ENCODE measurements at places on chromosomes 4 and X.

DNA sequence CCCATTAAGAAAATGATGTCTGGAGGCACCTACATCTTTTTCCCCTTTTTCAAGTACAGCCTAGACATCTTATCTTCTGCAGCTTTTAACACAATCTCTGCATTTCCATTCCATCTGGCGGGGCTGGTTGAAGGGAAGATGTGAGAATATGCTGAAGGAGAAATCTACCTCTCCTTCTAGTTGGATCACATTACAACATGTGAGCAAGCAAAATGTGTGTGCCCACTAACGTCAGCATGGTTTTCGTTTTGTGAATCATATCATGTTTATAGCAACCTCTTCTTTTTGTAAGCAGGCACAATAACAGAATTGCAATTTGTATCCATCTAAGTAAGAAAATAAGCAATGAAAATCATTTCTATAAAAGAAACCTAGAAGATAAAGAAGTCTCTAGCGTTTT is 28.9 kb upstream of the MID1 start:
- no peak for DNase-seq

DNA sequence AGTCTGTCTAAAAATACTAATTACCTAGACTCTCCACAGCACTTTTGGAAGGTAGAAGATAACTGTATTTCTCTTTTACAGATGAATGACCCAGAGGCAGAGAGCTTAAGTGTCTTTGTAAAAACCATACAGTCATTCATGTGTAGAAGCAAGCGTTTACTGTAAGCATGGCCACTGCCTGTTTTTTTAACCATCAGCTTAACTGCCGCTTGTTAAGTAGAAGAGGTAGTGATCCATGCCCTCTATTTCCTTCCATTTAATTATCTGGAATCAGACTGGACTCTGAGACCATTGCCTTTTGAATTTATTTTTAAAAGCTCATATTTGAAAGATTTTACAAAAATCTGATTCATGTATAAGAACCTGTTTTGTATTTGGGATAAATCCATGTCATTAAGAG is 111.2 kb upstream of the TECRL start:
- no peak for DNase-seq

DNA sequence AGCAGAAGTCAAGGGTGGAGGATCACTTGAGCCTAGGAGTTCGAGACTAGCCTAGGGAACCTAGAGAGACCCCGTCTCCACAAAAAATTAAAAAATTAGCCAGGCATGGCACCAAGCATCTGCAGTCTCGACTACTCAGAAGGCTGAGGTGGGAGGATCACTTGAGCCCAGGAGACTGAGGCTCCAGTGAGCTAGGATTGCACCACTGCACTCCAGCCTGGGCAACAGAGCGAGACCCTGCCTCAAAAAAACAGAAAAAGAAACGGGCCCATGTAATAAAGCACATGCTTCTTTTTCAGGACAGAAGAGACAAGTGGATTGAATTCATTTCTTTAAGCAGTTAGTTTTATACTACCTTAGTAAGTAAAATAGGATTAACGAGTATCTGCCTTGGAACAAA is 42.0 kb downstream of the ELOVL6 start:
- no peak for DNase-seq

DNA sequence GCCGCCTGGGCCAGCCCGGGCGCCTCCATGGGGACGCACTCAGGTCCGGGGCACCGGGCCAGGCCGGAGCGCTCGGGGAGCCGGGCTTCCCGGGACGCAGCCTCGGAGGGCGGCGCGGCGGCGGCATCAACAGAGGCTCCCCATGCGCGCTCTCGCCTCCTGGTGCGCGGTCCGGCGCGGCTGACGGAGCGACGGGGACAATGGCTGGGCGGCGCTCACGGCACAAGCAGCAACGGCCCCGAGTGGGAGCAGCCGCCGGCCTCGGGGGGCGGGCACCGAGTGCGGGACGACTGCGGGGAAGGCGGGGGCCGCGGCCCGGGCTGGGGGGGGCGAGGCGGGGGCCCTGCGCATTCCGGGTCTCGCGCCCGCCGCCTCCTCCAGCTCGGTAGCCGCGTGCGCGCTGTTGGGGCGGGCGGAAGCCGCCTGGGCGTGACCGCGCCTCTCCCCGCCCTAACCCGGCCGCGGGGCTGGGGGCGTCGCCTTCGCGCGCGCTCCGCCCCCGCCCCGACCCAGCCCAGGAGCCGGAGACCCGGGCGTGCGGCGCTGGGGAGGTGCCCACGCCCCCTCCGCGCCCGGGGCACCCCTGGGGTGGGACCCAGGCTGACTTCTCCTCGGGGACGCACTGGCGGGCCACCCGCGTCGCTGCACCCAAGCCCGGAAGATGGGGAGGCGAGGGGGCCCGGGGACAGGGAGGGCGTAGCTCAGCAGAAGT is at the start of gene PRKX:
Gene PRKX (minus strand): TSS at position 425 of the 712 bp plus-strand sequence. CDS start 396 bp downstream, at position 29.
- peak; percentile 68 for DNase-seq

- DNase-seq: no peak
Measured at GRCh38 chr4:17511051-17511450, 839 bp downstream of the QDPR start.

- no peak for DNase-seq
Measured at GRCh38 chrX:148600581-148600980, 100.2 kb downstream of the AFF2 start.

GRCh38 chrX:1246816-1247215 is 21.8 kb upstream of the CSF2RA start:
- DNase-seq: peak; percentile 83

DNA sequence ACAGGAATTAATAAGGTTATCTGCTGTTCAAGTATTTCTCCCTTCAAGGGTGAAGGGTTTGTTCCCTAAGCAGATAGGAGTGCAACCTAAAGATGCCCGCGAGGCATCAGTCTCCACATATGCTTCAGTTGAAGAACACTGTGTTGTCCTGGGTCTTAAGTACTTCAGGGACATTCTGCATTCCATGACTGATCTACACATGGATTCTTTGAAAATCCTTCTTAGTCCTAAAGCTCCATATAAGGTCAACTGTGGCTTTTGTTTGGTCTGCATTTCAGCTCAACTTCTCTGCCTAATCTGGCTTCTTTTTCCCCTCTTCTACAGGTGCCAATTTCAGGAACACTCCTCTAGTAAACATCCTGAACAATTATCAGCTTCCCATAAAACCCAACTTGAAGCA is 21.8 kb upstream of the CTSO start:
- no peak for DNase-seq

GRCh38 chr4:61275241-61275640 is 75.1 kb downstream of the ADGRL3 start:
- DNase-seq: no peak

GRCh38 chrX:120014354-120015130 is 62.9 kb downstream of the RHOXF2B start:
- no peak for DNase-seq

DNA sequence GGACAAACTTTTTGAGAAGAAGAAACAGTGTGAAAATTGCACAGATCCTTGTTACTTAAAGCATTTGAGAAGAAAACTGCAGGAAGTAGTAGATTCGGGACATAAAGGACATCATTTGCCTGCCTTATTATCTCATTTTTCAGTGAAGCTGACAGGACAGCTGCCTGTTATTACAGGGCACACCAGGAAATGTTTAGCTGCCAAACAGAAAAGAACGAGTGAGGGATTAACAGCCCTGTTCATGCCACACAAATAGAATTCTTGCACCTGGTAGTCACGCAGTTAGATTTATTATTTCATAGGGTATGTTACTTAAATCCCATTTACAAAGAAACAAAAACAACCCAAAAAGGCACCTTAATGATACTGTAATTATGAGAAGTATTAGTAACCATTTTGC is 100.6 kb downstream of the CHIC2 start:
- no peak for DNase-seq

DNA sequence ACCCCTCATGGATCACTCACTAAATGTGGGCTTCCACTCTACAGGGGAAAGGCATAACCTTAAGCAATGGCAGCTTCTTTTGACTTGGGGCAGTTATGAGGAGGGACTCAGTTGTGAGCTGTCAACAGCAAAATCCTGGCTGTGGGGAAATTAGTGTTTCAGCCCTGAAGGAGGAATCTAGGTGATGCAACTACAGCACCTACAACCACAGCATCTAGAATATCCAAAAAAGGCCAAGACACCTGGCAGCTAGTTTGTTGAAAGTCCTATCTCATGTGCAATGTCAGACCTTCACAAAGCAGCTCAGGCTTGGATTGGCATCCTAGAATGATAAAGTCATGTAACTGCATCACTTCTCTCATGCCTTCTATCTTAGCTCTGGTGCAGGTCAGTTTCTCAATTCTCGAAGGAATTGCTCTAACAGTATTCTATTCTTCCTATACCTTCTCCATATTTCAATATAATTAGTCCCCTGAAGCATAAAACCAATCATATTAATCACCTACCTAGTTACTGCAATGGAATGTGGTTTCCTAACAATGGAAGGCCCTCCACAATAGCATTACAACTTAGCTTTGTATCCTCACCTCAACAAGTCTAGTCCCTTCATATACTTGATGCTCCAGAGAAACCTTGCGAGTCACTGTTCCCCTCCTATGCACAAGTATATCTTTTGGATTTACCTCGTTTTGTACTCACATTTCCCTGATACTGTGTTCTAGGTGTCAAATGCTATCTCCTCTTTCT is 5.5 kb upstream of the ANTXR2 start:
- DNase-seq: no peak

- no peak for DNase-seq
Measured at GRCh38 chrX:19535476-19535875, 20.2 kb upstream of the MAP3K15 start.

DNA sequence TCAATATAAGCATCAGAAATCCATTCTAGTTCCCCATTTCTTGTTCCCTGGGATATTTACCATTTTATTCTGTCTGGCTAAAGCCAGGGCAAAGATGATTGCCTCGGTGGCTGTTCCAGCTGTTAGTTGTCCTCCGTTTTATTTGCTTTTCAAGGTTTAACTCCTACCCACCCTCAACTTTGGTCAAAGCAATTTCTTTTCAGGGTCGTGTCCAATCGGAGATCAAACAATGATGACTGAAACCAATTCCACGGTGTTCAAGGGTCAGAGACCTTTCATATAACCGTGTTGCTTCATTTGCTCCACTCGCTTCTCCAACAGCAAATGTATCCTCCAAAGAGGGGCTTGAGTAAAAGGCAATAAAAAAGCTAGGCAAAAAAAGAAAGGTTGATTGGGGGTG is 193.5 kb upstream of the FTHL17 start:
- no peak for DNase-seq

GRCh38 chr4:48483006-48483776 is at the start of gene SLC10A4:
TSS of gene SLC10A4 (plus strand) at chr4:48483343. CDS start at chr4:48483562, 219 bp downstream.
- DNase-seq: no peak
